Right kidney (tissue), 9 donors: ENCODE measurements at places on chromosomes 1 and 21.

- DNase-seq: no peak
These were observed 116.2 kb downstream of the PLXNA2 start for GRCh38 chr1:208127792-208128529.

GRCh38 chr1:6096243-6097116, 50.8 kb downstream of the KCNAB2 start:
- DNase-seq: no peak

DNA sequence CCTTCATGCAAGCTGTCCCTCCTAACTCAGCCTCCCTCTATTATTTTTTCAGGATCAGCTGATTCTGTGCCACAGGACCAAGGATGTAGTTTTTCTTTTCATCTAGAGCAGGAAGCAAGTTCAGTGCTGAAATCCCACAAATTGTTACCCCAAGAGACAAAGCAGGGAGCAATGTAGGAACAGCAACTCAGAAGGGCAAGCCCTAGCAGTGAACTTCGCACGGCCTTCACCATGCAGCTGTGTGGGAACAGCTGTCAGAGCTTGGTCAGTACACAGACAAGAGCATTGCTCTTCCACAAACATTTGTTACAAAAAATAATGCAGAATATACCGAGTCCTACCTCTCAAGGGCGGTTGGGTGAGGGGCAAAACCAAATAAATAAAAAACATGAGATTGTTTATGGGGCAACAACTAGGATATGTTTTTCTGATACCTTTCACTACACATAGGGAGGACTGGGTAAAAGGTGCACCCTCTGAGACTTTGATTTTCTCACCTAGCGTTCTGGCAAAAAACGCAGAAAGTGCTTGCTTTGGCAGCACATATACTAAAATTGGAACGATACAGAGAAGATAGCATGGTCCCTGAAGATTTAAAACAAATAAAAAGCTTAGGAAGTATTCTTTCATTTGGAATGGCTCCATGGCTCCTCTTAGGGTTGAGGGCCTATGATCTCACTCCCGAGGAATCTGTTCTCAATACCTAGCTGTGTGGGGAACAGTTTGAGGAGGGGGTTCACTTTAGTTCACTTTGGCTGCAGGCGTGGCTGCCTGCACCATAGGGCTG, 37.1 kb upstream of the ANGPTL7 start:
- no peak for DNase-seq

GRCh38 chr1:172054172-172054571, 212.9 kb downstream of the DNM3 start:
- DNase-seq: no peak

GRCh38 chr1:3501856-3502640, 47.6 kb downstream of the ARHGEF16 start:
- peak; percentile 47 for DNase-seq

DNA sequence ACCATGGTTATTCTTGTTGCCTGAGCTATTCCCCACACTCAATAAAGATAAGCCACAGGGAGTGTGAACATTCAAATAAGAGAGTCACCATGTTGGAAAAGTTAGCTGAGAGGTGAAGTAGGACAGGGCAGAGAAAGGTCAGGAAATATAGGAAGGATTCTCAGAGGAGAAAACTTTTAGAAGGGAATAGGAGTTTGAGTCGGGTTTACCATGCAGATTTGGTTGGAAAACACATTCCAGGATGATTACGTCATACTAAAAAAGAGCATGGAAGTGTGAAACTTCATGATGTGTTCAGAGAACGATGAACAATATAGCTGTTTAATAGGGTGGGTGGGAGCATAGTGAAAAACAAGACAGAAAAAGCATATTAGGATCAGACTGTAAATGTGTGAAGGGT, 1125.3 kb upstream of the ADGRL2 start:
- DNase-seq: no peak

DNA sequence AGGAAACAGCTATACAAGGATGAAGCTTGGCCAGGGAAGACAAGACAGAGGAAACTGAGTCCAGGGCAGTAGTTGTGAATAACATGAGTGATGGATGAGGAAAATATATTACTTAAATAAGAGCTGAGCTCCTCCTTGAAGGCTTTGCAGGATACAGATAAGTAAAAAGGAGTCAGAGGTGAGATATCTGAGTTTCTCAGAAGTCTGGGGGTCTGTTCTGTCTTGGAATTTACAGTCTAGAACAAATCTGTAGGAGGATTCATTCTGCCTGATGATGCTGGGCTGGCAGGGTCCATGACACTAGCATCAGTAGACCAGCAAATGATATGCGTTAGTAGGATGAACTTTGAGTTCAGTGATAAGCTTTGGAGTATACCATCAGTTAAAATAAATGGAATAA, 266.1 kb upstream of the POGK start:
- DNase-seq: no peak
